Activated CD4-positive, CD25-positive, alpha-beta regulatory T cell (primary cell): ENCODE measurements at places on chromosomes 1 and 21.

- DNase-seq, result no peak
These were observed 10.1 kb downstream of the GLIS1 start for GRCh38 chr1:53728702-53729455.

DNA sequence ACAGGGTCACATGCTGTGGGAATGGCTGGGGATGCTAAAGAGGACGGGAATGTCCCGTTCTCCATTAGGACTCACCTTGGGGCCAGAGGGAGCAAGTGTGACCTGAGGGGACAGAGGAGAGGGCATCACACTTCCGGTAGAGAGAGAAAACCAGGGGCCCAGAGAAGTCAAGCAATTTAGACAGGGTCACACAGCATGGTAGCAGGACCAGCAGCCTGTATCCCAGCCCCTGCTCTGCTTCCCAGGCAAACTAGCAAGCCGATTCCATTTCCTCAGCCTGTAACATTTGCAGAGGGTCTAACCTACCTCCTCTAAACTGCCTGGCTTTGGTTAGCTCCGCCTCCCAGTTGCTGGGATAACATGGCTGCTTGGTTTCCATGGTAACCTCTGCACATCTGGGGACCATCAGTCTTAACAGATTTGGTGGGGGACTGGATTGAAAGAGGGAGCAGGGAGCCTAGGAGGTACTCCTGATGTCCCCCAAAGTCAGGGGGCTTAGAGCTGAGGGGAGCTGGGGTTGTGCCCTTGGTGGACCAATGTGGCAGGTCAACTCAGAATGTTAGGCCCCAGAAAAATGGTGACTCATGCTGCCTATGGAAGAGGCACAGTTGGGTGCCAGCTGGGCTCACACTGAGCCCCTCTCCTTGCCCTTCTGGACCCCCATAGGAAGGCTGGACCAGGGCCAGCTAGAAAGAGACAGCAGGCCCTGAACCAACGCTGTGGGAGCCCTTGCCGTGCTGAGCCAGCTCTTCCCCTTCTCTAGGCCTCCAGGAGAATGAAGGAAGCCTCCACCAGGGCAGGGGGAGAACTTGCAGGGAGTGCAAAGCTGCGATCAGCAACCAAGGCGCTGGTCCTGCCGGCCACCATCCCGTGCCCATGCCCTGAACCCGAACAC lies 9.5 kb downstream of the COL16A1 start:
- no peak for DNase-seq

DNA sequence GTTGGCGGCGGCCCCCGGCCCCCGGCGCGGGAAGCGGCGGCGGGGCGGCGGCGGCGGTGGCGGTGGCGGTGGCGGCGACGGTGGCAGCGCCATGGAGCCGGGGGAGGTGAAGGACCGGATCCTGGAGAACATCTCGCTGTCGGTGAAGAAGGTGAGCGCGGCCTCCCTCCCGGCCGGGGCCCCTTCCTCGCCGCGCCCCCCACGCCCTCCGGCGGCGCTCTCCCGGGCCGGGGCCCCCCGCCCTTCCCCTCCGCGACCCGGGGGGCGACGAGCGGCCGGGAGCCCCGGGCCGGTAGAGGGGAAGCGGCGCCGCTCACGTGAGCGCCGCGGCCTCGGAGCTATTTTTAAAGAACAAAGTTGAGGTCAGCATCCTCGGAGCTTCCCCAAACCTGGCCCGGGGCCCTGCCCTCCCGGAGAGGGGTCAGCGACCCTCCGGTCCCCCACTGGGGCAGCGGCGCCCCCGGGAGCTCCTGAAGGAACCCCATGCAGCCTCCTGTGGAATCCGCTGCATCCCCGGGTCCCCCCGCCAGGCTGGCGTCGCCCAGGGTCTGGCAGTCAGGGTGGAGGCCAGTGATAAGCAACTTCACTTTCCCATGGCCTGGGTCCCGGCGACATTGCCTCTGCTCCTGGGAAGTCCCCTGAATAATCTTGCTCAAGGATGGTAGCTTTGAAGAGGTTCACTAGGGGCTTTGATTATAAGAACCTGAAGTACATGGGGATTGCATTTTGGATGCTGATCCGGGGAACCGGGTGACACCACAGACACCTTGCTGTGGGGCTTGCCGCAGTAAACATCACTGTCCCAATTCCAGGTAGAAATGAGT lies 560 bp downstream of the PLEKHM2 start:
- DNase-seq, result no peak

GRCh38 chr1:199124351-199124750 lies 485.5 kb downstream of the PTPRC start:
- DNase-seq, result no peak

- no peak for DNase-seq
These were observed 898 bp downstream of the LDLRAP1 start for GRCh38 chr1:25544243-25544764.

- no peak for DNase-seq
These were observed 59.0 kb upstream of the C8B start for GRCh38 chr1:57024855-57025254.

- no peak for DNase-seq
These were observed 31.1 kb downstream of the LHX8 start for GRCh38 chr1:75165264-75165663.

DNA sequence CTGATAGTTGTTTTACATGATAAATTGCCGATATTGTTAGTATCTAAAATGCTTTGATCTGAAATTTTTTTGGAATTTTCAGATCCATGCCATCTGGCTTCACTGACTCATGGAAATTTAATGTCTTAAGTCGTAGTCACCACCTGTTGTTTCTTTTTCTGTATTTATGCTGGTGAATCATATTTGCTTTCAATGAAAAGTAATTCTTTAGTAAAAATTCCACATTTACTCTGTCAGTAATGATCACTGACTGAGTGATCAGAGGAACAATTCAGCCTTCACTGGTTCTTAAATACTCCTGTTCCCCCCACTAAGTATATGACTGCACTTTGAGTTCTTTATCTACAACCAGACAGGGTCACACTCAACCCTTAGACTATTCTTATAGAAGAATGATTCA lies 185.6 kb upstream of the NRIP1 start:
- no peak for DNase-seq

GRCh38 chr1:10484521-10484920 lies 9.8 kb downstream of the PEX14 start:
- DNase-seq, result no peak

DNA sequence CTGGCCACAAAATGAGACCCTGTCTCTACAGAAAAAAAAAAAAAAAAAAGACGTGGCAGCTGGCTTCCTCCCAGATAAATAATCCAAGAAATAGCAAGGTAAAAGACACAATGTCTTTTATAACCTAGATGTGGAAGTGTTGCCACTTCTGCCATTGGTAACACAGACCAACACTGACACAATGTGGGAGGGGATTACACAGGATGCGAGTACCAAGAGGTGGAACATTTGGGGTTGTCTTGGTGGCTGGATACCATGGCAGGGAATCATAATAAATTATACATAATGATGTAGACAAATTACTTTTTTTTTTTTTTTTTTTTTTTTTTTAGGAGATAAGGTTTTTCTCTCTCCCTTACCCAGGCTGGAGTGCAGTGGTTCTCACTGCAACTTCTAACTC lies 6.0 kb upstream of the NEXN start:
- DNase-seq, result no peak

DNA sequence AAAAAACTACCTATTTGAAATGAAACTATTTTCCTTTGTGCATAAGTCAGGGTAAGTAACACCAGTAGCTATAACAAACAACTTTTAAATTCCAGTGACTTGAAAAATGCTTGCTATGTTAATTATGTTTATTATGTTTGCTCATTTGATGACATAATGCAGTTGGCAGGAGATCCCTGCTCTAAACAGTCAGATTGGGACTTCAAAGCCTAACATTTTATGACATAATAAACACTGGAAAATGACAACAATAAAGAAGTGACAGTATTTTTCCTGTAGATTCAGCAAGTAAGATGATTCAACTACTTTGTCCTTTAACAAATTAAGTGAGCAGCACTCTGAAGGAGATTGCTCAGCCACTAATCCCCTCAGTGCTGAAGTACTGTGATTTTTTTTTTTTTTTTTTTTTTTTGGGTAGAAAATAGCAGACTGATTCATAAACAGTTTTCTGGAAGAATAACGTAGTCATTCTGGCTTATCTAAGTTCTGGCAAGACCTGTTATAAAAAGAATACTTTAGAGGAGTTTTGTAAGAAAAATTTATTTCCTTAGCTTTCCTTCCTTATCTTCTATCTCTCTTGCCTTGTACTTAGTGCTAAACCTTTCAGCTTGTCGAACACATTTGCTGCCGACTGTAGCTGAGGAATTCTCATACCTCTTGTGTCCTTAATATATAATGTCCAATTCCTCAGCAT lies 207.2 kb downstream of the PTGER3 start:
- no peak for DNase-seq

DNA sequence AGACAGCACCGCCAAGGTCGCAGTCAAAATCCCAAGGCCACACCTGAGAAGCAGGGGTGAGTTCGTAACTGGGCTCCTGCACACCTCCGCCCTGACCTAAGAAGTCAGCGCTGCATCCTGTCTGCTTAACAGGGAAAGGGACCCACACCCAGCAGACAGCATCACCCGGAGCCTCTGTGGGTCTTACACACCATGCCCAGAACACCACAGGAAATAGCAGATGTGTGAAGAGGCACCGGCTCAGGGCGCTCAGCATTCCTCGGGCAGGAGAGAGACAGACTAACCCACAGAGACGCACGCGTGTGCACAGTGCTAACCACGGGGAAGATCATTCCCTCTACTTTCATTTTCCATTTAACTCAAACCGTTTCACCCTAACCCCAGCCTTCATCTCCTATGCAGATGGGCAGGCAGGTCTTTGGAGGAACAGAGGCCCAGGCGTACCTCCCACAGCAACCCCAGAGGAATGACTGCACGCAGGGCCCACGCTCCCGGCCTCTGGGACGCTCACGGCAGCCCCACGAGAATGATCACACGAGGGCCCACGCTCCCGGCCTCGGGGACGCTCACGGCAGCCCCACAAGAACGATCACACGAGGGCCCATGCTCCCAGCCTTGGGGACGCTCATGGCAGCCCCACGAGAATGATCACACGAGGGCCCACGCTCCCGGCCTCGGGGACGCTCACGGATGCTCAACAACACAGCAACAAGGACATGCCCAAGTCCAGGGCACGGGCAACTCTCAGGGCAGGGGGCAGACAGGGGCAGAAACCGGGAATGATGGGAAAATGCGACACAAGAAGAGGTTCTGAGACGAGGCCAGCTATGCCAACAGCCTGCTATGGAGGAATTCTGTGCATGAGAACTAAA lies 20.9 kb downstream of the POFUT2 start:
- no peak for DNase-seq

DNA sequence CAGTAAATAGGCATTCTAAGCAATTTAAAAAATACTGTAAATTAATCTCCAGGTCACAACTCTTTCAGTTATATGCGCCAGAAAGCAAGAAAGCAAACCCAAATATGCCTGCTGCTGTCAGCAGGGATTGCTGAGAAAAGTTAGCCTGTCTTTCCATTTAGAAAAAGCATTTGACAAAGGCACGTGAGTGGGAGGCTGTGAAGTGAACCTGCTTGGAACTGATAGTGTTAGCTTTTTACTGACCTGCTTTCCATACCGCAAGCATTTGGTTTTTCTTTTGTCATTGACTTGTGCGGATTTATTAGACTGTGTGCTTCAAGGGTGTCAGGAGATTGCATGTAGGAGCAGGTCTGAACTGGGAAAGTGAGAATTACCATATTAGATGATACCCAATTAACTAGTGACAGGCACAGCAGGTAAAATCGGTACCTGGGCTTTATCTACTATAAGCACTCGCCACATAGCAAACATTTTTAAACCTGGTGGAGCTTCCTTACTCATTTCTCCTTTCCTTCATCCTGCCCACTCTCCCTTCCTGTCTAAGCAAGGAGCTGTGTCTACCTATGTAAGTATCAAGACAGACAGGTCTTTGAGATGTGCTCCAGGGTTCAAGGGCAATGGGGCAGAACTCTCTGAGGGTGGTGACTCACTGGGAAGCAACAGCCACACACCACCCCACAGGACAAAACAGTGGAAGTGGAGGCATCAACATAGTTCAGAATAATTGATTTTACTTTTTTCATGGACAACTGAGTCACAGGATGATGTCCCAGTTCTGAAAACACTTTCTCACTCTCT lies 323.9 kb downstream of the DISC1 start:
- DNase-seq, result no peak

DNA sequence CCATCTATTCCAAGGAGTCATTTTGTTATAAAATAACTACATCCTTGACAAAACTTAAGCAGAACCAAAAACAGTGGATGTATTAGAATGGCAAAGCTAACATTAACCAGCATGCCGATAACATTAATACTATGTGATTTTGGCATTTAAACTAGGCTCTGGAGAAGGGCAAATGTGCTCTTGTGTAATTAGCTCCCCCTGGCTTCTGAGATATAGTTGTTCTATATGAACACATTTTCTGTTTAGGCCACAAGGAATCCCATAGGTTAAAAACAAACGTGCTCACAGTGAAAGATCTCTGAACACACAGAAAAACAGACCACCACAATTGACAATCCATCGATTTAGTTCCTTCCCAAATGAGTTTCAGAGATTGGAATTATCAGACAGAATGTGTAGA lies 57.4 kb upstream of the TARS2 start:
- DNase-seq, result no peak

- no peak for DNase-seq
These were observed 3.8 kb upstream of the RGSL1 start for GRCh38 chr1:182446033-182446669.

DNA sequence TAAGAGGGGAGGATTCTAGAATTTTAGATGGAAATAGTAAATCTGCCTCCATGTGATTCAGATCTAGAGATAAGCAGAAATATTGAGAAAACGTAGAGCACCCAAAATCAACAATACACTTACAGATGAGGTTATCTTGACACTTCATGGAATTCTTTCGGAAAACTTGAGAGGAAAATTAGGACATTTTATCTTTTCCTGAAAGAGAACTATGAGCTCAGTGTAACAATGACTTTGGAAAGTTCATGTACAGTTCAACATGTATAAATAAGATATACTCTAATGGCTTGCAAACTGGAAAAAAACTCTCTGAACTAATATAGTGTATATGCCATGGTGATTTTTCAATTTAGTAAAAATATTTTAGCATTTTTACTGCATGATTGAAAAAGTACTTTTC lies 338.1 kb upstream of the NEGR1 start:
- DNase-seq, result no peak

DNA sequence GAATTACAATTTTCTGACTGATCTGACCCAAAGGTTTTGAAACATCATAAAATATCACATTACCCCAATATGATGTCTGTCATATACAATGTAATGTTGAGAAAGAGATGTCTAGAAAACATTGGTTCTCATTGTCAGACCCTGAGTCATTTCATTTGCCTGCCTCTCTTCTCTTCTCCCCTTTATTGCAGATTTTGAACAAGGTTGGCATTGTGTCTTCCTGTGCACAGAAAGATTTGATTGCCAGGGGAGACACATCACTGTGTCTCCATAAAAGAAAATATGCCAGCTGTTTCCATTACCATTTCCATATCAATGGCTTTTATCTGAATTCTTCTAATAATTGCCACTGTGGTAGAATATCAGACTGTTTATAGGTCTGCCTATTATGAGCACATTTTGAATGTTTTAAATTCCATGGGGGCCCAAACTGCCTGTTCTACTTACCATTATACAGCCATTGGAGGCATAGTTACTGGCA lies 65.6 kb downstream of the IFI44 start:
- DNase-seq, result no peak
